ENCODE measurements at places on chromosomes 1 and 21.

DNA sequence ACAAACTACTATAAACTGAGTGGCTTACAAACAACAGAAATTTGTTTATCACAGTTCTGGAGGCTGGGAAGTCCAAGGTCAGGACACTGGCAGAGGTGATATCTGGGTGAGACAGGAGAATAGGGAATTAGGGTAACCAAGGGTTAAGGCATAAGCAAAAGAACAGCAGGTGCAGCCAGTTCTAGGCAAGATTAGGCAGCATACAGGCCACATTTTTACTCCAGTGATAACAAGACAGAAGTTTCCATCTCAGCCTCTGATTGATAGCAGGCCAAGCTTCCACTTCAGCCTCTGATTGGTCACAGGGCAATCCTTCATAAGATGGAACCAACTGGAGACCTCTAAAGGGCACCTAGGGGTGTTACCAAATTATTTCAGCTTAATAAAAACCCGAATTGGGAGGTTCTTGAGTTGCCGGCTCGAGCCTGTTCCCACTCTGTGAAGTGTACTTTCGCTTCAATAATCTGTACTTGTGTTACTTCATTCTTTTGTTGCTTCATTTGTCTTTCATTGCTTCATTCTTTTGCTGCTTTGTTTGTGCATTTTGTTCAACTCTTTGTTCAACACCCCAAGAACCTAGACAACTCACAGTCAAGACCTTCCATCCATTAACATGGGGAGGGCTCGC lies 185.6 kb downstream of the TOMM20 start:
- no peak for DNase-seq

- DNase-seq: no peak
These were observed 425.3 kb downstream of the USP25 start for GRCh38 chr21:16154951-16155635.

DNA sequence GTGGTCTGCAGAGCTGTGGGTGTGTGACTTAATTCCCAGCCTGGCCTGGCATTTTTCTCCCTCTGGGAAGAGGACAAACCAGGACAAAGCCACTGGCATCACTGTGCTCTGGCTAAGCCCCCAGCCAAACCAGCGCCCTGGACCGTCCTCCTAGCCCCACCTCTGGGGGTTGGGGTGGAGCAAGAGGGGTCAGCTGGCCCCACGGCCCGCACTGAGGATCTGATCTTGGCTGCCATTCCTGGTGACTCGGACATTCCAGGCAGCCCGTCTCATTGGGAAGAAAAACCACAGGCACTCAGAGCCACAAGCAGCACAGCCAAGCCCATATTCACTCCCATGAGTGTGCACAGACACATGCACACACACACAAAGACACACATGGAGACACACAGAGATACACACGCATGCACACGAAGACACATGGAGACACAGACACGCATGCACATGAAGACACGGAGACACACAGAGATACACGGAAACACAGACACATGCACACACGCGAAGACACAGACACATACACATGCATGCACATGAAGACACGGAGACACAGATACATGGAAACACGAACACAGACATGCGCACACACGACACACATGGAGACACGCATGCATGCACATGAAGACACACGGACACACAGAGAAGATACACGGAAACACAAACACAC lies 2.3 kb upstream of the MXRA8 start:
- DNase-seq: no peak

DNA sequence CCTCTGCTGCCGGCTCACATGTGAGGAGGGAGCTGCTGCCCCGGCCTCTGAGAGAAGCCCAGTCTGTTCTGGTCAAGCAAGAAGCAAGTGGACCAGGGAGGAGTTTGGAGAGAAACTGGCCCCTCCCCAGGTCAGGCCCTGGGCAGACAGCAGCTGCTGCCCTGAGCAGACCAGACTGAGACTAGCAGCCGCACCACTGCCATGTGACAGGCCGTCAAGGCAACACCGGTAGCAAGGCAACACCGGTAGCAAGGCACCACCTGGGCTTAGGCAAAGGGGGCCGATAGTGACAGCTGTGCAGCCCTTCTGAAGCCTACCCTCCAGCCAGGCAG lies 50.3 kb downstream of the ARHGEF16 start:
- DNase-seq: no peak

DNA sequence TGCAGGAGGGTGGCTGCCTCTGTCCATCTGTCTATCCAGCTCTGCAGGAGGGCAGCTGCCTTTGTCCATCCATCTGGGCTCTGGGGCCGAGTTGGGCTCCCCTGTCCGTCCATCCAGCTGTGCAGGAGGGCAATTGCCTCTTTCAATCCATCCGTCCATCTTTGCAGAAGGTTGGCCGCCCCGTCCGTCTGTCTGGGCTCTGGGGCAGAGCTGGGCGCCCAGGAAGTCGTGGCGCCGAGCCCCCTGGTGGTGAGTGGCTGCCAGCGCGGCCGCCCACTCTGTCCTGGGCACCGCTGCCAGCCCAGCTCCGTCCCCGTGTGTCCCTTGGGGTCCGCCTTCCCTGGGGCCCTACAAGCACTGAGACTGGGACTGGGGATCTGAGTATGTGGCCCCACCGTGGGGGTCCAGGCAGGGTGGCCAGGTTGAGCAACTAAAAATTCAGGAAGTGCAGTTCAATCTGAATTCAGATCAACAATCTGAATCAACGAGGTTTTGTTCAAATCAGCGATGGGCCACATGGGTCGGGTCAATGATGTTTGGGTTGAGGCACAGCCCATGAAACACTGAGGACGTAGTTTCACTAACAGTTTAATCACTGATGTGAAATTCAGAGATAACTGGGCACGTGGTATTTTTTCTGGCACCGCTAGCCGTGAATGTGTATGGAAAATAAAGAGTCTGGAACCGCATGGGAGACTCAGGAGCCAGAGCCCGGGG lies 99.1 kb upstream of the ACTRT2 start:
- peak; percentile 15 for DNase-seq

DNA sequence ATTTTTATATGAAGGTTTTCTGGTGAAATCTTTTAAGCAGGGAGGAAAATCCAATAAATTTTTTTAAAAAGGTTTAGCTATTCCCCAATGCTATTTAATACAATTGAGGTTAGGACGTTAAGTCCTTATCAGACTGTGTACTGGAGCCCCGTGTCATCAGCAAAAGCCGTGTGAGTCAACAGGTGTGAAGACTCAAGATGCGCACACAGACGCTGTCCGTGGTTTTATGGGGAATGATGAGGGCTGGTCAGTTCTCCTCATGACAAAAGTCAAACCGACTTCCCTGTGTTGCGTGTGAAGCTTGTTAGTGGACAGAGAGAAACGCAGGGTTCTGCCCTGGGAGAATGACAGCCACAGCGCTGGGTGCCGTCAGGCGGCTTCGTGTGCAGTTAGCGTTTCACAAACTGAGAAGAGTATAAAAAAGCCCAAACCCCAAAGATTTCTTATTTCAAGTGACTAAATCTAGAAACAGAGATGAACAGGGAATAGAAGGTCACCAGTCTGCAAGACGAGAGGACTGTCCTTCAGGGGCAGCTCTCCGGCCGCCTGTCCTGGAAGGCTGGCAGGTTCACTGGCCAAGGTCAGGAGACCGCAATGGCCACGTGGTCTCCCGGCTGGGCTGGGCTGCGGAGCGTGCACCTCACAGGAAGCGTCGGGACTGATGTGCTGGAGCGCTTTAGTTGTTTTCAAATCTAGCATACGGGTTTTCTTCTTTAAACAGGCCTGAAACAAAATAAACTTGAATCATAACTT lies 22.4 kb downstream of the PTTG1IP start:
- DNase-seq: no peak

GRCh38 chr1:115809847-115810246 lies 31.1 kb downstream of the NHLH2 start:
- no peak for DNase-seq

DNA sequence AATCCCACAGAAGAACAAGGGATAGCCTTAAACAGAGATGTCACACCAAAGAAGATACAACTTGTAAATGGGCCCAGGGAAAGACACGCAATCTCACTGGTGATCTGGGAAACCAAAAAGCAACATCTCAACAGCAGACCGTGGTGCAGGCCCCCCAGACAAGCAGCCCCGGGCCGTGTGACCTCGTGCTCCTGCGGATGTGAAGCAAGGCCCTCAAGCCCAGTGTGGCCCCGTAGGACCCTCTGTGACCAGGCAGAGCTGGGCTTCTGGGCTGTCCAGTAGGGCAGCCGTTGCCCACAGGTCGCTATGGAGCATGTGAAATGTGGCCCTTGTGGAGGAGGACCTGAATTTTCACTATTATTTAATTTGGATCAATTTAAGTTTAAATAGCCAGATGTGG lies 34.9 kb upstream of the TMEM52 start:
- DNase-seq: no peak

GRCh38 chr1:151715726-151716404 lies 738 bp downstream of the CELF3 start:
- no peak for DNase-seq

DNA sequence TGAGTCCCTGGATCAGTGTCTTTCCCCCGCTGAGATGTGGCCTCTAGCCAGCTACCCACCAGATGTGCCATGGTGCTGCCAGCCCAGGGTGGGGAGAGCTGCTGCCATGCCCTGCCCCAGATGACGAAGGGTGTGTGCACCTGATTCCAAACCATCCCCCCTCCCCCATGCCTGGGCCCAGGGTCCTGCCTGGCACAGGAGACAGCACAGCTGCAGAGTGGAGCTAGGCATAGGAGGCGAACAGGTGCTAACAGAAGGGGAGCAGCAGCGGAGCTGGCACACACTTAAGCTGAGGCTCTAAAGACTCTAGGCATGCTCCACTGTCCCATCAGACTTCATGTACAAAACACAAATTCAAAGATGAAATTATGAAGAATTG lies 9.0 kb upstream of the LDLRAP1 start:
- DNase-seq: no peak

- no peak for DNase-seq
These were observed 6.3 kb upstream of the TNNT2 start for GRCh38 chr1:201383647-201384405.

DNA sequence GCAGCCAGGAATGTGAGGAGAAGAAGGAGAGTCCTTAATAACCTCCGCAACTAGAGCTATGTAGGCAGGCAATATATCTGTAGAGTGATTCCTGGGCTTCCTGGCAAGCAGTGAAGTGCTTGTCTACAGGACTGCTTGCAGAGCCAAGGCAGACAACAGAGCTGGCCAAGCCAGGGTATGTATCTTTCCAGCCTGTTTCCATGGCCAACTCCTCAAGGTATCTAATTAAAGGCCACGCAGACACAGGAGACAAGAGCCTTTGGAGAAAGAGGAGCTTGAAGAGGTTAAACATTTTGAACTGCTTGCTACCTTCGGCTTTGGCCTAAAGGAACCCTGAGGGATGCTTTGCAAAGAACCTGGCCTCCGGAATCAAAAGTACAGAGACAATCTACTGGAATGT lies 137.4 kb downstream of the PIGK start:
- DNase-seq: no peak

DNA sequence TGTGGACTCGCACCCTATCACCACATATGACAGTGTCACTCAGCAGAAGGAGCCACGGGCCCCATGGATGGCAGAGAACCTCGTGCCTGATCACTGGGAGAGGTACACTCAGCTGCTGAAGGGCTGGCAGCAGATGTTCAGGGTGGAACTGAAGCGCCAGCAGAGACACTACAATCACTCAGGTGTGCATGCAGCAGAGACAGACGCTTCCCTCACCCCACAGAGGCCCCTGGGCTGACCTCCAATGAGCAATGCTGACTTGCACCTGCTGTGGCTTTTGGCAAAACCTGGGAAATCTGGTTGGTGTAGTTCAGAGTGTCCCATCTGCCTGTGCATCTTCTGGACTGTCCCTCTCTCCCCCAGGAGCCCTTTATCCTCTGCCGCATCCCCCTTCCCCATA lies 51.9 kb downstream of the KIAA1614 start:
- DNase-seq: no peak

DNA sequence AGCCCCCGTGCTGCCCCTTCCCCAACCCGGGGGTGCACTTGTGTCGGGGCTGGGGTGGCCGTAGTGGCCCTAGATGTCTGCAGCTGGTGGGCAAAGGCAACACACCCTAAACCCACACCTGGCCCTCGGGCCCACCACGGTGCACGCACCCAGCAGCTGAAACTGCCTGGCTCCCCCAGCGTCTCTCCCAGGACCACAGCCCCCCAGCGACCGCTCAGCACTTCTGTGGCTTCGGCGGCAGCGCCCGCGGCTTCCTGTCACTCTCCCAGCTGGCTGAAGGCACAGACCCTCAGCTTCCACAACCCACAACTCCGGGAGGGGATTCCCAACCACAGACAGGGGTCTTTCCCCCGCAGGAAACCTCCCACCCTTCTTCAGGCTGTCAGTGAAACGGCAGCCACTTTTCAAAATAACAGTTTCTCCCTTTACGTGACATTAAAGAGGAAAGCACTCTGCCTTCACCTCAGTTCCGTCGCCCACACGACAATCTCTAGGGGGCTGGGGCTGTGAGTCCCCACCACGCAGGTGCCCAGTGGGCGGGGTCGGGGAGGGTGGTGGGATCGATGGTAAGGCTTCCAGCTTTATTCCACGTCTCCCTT lies 40.7 kb upstream of the COL6A2 start:
- DNase-seq: no peak

- no peak for DNase-seq
These were observed 3.3 kb downstream of the SLAMF8 start for GRCh38 chr1:159829822-159830465.

DNA sequence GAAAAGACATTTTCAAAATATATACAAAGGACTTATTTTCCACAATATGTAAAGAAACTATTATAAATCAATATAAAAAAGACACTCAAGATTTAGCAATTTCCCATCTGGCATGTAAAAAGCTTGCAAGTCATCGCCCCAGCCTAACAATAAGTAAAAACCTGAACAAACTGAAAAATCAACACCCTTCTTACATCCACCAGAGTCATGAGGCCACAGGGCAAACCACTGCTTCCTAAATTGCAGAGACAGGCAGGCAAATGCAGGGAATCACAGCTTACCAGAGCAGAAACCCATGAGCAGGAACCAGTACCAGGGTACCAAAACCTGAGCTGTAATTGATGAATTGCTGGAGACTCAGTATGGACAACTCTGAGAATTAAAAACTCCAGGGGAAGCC lies 16.7 kb upstream of the WNT2B start:
- no peak for DNase-seq

DNA sequence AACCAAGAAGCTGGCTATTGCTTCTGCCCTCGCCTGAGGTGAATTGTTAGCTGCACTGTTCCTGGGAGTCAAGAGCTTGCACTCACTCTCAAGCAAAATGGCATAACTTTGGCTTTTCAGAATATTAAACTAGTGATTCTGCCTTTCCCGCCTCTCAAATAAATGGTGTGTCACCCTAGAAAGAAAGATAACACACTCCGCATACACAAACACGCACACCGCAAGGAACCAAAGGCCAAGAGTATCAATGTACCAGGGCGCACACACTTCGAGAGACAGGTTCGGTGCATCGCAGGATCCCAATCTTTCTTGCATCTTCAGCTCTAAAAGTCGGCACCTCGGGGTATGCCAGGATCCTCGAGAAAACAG lies 470 bp upstream of the RTCA start:
- no peak for DNase-seq

- no peak for DNase-seq
These were observed 27.9 kb downstream of the HIVEP3 start for GRCh38 chr1:41890825-41891198.

- no peak for DNase-seq
These were observed 1.4 kb downstream of the KTI12 start for GRCh38 chr1:52032124-52032784.
